Sigmoid colon (tissue), 7 donors: ENCODE measurements at places on chromosomes 13 and 19.

DNA sequence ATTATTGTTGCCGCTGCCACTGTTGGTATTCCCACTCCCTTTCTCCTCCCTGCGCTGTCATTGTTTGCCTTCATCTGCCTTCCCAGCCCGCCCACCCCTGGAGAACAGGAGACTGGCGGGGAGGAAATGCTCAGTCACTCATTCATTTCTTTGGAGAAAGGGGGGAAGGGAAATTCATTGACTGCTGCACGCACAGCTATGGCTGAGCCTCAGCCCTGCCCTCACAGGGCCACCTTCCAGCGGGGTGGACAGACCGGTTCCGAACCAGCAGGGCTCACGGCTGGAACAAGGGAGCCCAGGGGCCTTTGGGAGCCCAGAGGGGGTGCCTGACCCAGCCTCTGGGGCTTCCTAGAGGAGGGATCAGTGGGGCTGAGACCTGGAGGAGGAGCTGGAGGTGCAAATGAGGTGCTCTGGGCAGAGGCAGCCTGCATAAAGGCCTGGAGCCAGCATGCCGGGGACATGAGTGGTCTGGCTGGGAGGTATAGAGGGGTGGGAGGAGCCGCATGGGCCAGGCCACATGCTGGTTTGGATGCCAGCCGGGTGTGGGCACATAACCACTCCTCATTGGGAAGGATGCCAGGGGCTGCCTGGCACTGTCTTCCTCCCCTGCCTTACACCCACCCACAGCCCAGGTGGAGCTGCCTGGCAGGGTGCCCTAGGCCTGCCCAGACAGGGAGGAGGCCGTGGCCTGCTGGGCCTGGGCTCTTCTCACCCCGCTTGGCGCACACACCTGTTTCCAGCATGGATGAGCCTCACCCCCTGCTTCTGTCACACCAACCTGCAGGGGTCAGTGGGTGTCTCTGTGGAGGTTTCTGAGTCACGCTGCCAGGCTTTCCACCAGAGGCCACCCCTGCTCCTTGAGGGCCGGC, 26.8 kb downstream of the PPP5C start:
- peak; percentile 87 for DNase-seq

GRCh38 chr19:17220207-17220758, 5.1 kb downstream of the USE1 start:
- DNase-seq: no peak

DNA sequence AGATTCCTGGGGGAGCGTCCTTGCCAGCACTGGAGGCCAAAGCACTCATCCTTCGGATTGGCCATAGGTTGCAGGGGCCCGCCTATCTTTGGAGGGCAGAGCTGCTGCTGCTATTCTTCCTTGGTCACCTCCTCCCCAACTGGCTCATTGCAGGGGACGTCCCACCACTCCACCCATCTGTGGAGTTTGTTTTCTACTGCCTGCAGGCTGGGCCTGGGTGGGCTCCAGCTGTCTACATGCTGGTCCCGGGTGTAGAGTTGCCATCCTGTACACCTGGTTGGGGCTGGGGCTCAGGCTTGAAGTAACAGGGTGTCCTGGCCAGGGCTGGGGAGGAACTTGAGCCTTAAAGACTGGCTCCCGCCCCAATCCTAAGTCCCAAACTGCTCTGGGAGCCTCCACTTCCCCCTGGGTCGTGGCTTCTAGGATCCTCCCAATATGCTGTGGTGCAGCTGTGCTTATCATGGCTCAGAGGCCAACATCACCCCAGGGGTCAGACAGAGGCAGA, 2.1 kb downstream of the RNF225 start:
- DNase-seq: peak; percentile 42

DNA sequence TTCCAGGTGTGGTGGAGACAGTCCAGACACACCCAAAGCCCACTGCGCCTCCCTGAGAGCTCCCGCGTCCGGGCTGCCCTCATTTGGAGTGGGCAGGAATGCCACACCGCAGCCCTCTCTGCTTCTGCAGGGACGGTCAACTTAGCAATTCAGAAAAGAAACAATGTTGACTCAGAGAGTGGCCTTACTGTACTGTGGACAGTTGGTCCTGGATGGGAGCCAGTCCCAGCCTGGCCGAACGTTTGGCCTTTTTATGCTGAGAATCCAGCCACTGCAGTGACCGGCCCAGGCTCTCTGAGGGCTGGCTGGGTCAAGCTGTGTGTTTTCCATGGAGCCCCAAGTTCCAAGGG, 7.2 kb downstream of the GAS6 start:
- no peak for DNase-seq

DNA sequence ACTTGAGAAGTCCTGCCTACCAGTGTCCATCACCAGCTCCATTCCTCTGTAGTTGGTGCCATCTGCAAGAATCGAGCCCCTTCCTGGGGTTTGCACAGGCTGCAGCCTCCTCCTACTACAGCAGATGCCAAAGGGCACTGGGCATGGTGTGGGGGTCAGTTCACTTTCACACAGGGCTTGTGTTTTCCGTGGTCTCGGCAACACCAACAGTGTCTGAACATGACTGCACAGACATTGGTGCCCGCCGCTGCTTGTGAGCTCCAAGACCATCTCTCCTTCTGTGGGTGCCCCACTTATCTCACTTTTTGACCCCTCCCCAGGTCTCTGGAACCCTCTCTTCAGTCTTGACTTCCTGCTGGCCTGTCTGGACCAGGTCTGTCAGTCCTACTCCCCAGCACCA, 15.2 kb downstream of the ZNF446 start:
- no peak for DNase-seq

GRCh38 chr19:17841810-17842662, 5.7 kb downstream of the JAK3 start:
- peak; percentile 94 for DNase-seq

DNA sequence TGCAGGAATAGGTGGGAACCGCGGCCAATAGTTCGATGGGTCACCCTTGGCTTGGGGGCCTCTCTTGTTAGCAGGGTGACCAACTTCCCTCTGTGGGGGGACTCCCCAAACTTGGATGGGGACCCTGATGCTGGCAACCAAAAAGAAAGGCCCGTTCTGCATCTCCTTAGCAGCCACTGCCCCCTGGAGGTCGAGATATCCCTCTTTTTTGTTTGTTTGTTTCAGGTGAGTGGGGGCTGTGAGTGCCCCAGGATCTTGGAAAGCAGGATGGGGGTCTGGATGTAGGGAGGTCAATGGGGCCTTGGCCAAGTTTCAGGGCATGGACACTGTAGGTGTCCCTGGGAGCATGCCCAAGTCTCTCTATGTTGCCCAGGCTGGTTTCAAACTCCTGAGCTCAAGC, 7.7 kb upstream of the CRTC1 start:
- DNase-seq: no peak

- no peak for DNase-seq
Observed at GRCh38 chr13:46387064-46387851, at the start of gene RUBCNL. Gene RUBCNL (minus strand): TSS chr13:46387252. CDS start chr13:46372475, 14,777 bp downstream.

DNA sequence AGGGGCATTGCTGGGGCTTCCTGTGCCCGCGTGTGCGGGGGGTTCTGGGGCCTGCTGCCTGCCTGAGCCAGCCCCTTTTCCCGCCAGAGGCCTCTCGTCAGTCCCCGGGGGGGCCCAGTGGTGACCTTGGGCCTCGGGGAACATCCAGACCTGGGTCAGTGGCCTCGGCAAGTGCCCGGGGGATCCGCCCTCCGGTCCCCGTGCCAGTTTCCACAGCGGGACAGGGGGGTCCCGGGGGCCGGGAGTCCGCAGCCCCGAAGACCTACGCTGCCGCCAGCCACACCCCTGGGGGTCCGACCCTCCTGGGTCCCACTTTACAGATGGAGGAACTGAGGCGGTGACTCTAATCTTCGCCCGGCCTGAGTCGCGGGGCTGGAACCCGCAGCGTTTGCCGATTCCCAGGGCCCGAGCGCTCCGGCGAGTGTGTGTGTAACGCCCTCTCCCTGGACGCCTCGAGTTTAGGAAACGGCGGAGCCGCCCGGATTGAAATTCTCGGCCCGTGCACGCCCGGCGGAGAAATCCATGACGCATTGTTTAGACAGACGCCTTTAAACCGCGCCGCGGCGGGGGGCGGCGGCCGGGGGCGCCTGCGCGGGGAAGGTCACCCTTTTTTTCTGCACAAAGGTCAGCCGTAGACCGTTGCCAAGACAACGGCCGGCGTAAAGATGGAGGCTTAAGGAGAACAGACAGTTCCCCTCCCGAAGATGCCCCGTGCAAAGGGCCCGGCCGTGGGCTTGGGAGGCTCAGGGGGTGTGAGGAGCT, 39.3 kb downstream of the EFNA2 start:
- DNase-seq: peak; percentile 81

GRCh38 chr13:106599875-106600797, 32.2 kb upstream of the ARGLU1 start:
- no peak for DNase-seq

DNA sequence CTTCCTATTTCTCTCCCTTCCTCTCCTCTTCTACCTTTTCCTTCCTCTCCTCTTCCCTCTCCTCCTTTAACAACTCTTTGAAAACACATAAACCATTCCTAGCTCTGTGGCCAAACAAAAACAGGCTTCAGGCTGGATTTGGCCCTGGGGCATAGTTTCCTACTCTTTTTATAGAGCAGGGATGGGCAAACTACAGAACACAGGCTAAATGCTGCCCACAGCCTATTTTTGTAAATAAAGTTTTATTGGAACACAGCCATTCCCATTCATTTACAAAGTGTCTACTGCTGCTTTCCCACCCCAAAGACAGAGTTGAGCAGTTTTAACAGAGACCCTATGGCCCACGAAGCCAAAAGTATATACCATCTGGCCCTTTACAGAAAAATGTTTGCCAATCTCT, 35.4 kb downstream of the LHFPL6 start:
- DNase-seq: no peak

DNA sequence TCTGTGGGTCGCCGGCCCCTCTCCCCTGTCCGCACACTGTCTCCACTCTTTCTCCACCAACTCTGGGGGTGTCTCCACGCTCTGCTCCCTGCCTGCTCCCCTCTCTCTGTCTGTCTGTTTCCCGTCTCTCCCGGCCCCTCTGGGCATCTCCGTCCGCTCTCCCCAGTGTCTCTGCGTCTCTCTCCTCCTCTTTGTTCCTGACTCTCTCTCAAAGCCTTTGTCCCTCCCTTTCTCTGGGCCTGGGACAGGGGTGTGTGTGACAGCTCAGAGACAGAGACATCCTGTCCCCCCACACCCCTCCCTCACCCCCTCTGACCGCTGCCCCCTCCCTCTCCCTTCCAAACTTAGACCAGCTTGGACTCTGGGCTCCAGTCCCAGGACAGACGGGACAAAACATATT, 668 bp upstream of the SBK3 start:
- no peak for DNase-seq

- DNase-seq: no peak
Observed at GRCh38 chr13:98749501-98749900, 3.0 kb downstream of the SLC15A1 start.

DNA sequence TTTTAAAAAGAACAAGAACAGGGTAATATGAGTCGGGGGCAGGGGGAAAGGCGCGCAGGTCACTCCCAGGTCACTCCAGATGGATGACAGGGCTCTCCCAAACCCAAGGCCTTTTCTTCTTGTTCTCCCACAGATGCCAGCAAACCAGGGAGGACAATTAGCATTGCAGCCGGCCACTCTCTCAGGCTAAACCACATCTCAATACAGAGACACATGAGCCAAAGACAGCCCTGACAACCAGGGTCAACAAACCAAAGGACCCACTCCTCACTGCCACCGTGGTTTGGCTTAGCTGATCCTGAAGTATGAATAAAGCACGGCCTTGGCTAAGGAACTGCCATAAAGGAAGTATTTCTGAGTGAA, 47.3 kb downstream of the LATS2 start:
- DNase-seq: no peak

DNA sequence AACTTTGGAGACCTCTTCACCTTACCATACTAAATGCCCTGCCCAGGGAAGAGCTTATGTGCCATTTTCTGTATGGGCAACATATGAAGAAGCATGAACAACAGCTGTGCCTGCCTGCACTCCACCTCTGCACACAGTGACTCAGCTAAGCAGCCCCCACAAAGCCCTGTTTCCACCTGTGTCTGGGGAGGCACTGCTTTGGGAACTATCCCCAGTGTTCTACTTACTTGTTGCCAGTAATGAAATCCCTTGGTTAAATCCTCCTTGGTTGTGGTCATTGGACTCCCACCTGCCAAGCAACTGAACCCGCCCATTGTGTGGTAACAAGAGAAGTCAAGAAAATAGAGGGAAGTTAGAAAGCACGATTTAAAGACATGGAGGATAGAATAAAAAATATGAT, 84.6 kb downstream of the NALCN start:
- no peak for DNase-seq

- no peak for DNase-seq
Observed at GRCh38 chr19:8333767-8334457, 9.2 kb downstream of the KANK3 start.

- DNase-seq: peak; percentile 95
Observed at GRCh38 chr19:40613690-40614621, 12.8 kb downstream of the LTBP4 start.

DNA sequence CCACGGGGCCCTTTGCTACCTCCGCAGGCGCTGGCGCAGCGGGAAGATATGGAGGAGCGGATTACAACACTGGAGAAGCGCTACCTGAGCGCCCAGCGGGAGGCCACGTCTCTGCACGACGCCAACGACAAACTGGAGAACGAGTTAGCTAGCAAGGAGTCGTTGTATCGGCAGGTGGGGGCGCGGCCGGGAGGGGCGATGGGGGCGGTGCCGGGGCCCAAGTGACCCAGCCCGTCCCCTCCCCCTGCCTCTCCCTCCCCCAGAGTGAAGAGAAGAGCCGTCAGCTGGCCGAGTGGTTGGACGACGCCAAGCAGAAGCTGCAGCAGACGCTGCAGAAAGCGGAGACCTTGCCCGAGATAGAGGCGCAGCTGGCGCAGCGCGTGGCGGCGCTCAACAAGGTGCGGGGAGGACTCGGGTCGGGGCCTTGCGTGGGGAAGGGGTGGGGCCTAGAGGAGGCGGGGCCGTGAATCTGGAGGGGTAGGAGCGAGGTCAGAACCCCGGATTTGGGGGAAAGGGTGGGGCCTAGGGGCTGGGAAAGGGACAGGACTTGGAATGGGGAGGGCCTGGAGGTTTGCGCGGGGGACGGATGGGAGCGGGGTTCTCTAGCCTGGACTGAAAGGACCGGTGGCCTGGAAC, 13.7 kb downstream of the PPFIA3 start:
- no peak for DNase-seq

- DNase-seq: peak; percentile 86
Observed at GRCh38 chr19:45768655-45768983, 433 bp downstream of the SIX5 start.

- peak; percentile 63 for DNase-seq
Observed at GRCh38 chr19:8307400-8307964, 676 bp downstream of the CD320 start.

DNA sequence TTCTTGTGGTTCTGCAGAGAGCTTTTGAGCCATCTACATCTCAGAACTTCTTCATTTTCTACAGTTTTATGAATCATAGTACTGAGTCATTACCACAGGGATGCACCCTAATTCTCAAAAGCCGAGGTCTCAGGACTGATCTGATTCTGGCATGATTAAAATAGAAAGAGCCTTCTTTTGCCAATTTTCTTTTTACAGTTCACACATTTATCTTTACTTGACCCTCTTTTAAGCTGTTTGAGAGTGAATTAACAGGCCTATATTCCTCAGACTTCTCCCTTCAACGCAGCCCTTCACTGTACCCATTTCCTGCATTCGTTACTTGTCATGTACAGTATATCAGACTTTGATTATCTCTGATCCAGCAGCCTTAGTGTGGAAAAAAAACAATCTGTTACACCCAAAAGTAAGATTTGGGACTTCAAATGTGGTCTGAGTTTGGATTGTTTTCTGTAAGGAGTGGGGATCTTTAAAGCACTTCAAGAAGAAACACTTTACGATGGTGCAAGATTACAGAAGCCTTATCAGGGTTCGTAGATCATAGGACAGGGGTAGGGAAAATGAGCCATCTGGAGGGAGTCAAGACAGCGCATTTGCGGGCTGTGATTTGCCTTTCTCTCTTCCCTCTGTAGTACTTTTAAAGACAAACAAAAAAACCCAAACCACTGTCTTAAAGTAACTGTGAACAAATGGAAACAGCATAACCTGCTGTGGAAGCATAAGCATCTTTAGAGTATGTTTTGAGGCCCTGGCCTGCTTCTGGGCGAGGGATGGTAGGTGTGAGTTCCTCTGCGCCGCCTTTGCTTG, 15.3 kb upstream of the GPR183 start:
- DNase-seq: no peak
